Gastroesophageal sphincter (tissue), 4 donors: ENCODE measurements at places on chromosomes 11 and 22. TPM values are rescaled to one million over a fixed set of nuclear protein-coding genes. Genes with fewer than 3 reads are reported as not detected.

GRCh38 chr11:109371444-109372176 lies 50.4 kb upstream of the C11orf87 start:
- ATAC-seq: no peak

DNA sequence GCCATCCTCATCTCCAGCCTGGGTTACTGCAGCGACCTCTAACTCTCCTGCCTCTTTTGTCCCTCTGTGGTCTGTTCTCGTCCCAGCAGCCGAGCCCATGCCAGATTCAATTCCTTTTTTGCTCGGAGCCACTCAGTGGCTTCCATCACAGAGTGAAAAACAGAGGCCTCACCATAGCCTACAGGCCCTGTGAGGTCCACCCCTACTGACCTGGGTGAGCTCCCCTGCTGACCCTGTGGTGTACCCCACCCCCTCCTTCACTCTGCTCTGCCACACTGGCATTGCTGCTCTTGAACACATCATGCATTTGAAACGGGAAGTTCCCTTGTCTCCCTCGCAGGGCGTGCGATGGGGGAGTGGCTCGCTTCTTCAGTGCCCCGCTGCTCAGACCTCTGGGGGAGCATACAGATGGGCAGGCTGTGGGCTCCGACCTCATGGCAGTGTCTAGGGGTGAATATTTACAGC lies 2.1 kb downstream of the AIP start:
- no peak for ATAC-seq

DNA sequence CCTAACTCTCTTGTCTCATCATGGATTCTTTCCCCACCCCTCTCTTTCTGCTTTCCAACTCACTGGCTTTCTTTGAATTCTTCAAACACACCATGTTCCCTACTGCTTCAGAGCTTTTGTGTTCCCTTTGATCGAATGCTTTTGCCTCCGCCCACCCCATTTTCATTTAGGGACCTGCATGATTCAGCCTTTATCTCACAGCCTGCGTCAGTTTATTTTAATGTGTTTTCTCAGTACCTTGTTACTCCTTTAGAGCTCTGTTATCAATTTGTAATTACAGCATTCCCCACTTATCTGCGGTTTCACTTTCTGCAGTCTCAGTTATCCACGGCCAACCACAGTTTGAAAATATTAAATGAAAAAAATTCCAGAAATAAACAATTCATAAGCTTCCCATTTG lies 451.3 kb downstream of the METTL15 start:
- no peak for ATAC-seq

DNA sequence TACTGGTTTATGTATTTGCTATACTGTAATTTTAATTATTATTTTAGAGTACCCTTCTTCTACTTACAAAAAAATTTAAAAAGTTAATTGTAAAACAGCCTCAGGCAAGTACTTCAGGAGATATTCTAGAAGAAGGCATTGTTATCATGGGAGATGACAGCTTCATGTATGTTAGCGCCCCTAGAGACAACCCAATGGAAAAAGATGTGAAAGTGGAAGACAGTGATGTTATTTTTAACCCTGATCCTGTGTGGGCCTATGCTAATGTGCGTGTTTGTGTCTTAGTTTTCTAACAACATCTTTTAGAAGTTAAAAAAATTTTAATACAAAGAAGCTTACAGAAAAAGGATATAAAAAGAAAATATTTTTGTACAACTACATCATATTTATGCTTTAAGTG lies 205.0 kb downstream of the FAM76B start:
- ATAC-seq: no peak

GRCh38 chr11:113895367-113896155 lies 9.0 kb upstream of the HTR3B start:
- ATAC-seq: no peak

DNA sequence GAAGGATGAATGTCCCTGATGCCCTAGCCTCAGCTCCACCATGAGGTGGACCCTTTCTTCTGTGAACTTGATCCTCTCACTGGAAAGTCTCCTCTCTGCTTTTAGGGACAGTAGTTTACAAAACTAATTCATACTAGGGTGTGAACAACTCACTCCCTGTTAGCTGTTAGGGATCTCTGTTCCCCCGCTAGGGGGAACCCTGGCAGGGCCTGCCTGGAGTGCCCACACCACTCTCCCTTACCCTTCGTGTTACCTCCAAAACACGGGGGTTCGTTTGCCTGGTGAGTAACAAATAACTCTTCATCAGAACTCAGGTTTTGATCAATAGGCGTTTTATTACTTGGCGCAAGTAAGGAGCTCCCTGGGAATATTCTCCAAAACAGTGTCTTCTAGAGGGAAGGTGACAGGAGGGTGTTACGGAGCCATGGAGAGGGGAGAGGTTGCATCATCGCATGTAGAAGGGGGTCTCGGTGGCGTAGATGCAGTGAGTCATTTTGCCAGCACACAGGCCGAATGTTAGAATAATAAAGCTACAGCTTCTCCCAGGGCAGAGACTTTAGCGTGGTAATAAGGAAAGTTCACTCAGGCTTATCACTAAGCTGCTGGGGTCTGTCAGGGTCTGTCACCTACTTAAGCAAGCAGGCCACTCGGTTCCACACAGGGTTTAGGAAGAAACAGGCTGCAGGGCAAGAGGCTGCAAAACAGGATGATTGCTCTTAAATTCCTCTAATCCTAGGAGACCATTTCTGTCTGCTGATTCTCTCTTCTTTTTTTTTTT lies 45.8 kb downstream of the C11orf96 start:
- ATAC-seq: no peak

- ATAC-seq: no peak
Measured at GRCh38 chr11:75966537-75967287, 151.7 kb downstream of the UVRAG start.

GRCh38 chr11:5384335-5384734 lies 723 bp downstream of the OR51M1 start:
- ATAC-seq: no peak

- ATAC-seq: no peak
Measured at GRCh38 chr11:26070714-26071380, 261.1 kb upstream of the ANO3 start.

- peak; percentile 64 for ATAC-seq
Measured at GRCh38 chr22:21832291-21833290, 34.9 kb downstream of the MAPK1 start.

CCDC87 gene
- total RNA-seq: 1.0 TPM

- peak; percentile 99 for ATAC-seq
Measured at GRCh38 chr11:113314389-113315301, at the start of gene TTC12. Gene TTC12, plus strand, starts transcription at chr11:113314583. Its CDS starts 1,675 bp downstream, at chr11:113316258.

SLC22A12 gene
- total RNA-seq: not detected

GRCh38 chr11:70048279-70049024 lies 29.7 kb upstream of the ANO1 start:
- no peak for ATAC-seq
